ENCODE measurements at places on chromosomes 5 and 9.

GRCh38 chr5:145077028-145077427 is 758.1 kb downstream of the PRELID2 start:
- no peak for DNase-seq

DNA sequence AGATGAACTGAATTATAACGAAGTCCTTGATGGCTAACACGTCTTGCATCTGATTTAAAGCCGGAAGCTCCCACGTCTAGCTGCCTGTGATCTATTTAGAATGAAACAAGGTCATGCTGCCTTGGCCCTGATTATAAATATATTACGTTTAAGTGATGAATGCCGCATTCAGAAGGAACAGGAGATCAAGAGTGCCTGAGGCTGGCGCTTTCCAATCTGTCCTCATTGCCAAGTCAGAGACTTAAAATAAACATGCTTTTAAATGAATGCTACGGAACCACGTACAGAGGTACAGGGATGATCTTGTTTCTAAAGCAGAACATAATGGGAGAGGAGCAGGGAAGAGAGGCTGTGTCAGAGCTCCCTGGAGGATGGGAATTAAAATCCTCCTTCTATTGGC is 292.8 kb downstream of the TLE1 start:
- DNase-seq: no peak

- DNase-seq: no peak
These were observed 19.8 kb downstream of the NIPAL4 start for GRCh38 chr5:157479612-157480510.

DNA sequence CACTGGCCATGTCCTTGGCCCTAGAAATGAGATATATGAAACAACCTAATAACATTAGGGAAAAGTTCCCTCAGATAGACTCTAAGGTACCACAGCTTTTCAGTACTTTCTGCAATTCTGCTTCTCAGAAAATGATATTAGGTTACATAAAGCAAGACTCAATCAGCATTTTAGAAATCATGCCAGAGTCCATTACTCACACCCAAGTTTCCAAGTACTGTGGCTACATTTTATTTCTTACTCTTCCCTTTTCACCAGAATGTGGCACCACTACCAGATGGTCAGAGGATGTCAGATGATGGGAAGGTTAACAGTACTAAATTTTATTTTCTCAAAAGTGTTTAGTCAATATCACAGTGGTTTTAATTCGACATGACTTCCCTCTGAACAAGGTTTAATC is 217.2 kb downstream of the MLLT3 start:
- DNase-seq: no peak

DNA sequence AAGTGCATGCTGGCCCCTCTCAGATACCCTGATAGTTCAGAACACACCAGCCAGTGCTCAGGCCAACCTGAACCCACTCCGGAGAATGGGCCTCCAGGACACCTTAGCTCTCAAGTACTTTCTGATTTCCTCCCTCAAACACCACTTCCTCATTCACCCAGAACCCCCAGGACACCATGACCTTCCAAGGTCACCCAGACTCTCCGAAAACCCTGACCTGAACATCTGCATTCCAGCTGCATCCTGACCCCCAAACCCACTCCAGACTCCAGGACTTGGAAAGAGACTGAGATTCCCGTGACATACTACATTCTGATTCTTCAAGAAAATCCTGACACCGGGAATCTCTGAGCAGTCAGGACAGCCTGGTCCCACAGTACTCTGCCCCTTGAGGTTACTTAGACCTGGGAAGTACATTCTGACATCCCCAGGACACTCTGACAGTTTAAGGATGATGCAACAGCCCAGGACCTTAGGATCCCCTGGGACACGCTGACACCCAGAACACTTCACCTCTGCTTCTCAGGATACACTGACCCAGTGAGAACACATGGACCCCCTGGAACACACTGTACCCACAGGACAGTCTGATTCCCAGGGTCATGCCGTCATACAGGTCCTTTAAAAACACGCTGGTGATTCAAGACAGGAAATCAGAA is 747 bp upstream of the PROP1 start:
- no peak for DNase-seq

DNA sequence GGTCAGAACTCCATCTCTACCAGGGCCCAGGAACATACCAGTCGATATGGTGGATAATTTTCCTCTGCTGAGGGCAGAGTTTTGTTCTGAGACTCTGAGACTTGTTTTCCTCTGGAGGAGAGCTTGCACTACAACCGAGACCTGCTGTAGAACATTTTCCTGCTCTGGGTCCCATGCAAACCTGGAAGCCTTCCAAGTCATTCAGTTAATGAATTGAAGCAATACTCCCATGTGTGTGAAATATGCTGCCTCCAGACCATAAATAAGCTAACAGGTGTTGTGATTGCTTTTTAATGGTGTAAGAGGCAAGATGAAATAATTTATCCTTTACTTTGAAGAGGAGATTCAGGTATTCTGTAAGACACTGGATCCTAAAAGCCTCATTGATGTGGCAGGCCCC is 372.8 kb downstream of the TMEM167A start:
- DNase-seq: no peak

GRCh38 chr9:95049761-95050160 is 267.7 kb downstream of the FANCC start:
- DNase-seq: no peak

GRCh38 chr9:3001311-3001710 is 157.4 kb upstream of the PUM3 start:
- no peak for DNase-seq

DNA sequence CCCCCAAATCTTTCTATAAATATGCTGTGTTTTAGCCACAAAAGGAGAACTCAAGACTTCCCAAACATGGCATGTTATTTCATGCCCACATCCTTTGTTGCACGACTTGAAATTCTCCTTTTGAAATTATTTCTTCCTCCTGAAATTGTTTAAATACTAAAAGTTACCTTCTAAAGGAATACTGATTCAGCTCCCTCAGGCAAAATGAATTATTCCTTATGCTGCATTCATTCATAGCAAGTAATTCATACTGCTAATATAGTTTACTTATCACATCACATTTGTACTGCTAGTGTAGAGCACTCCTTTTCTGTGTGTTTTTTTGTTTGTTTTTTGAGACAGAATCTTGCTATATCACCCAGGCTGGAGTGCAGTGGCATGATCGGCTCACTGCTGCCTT is 45.7 kb downstream of the BHMT start:
- no peak for DNase-seq

- DNase-seq: no peak
These were observed 859 bp downstream of the RETREG1 start for GRCh38 chr5:16615741-16616535.

DNA sequence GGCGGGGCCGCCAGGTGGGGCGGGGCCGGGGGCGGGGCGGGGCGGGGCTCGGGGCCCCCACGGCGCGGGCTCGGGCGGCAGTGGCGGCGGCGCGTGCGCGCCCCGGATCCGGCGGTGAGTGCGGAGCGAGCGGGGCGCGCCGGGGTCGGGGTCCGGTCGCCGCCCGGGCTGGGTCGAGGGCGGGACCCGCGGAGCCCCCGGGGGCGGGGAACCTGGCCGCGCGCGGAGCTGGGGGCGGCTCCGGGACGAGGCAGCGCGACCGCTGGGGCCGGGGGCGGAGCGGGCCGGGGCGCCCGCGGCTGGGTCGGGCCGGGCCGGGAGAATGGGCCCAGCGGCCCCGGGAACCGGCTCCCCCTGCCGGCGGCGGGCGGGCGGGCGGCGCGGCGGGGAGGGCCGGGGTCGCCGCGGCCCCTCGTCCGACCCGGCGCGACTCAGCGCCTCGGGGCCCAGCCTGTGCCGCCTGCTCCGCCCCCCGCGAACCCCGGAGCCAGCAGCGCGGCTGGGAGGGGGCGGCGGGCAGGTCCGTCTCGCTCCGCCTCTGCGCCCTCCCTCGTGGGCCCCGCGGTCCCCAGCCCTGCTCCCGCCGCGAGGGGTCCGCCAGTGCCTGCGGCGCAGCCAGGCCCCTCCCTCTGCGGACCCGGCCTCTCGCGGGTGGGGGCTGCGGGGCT is 3.1 kb downstream of the EGFL7 start:
- DNase-seq: no peak

DNA sequence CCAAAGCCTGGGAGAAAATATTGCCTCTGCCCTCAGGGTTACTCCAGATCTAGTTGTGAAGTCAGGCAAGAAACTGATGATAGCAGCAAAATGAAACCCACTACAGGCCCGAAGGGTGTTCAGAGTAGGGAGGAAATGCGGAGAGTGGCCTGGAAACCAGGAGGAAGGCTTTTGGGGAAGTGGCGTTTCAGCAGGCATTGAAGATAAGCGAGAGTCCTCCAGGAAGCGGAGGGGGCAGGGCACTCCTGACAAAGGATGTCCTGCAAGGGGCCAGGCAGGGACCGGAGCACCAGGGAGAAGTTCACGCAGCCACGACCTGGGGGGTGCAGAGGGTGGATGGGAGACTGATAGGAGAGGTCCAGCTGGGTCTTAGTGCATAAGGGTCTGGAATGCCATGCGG is 7.8 kb upstream of the FOXI1 start:
- no peak for DNase-seq

DNA sequence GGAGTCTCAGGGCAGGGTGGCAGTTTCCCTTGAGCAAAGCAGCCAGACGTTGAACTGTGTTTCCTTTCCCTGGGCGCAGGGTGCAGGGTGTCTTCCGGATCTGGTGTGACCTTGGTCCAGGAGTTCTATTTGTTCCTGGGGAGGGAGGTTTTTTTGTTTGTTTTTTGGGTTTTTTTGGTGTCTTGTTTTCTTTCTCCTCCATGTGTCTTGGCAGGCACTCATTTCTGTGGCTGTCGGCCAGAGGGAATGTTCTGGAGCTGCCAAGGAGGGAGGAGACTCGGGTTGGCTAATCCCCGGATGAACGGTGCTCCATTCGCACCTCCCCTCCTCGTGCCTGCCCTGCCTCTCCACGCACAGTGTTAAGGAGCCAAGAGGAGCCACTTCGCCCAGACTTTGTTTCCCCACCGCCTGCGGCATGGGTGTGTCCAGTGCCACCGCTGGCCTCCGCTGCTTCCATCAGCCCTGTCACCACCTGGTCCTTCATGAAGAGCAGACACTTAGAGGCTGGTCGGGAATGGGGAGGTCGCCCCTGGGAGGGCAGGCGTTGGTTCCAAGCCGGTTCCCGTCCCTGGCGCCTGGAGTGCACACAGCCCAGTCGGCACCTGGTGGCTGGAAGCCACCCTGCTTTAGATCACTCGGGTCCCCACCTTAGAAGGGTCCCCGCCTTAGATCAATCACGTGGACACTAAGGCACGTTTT is 3.5 kb upstream of the PHYHD1 start:
- no peak for DNase-seq

DNA sequence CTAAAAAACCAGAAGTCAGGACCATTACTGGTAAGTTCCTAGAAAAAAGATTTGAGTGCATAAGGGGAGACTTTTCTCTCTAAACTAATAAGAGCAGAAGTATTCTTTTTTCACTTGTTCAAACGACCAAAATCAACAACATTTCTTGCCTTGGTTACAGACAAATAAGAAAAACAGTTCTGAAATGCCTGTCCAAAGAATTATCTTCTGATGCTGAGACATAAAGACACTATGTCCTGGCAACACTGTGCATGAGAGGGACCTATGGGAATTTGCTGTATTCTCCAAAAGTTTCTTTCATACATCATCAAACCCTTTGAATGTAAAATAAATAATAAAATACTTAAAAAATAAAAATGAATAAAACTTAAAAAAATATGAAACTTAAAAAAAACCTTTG is 50.4 kb downstream of the ZNF474 start:
- no peak for DNase-seq

GRCh38 chr9:137148661-137149060 is 9.7 kb downstream of the GRIN1 start:
- DNase-seq: no peak

DNA sequence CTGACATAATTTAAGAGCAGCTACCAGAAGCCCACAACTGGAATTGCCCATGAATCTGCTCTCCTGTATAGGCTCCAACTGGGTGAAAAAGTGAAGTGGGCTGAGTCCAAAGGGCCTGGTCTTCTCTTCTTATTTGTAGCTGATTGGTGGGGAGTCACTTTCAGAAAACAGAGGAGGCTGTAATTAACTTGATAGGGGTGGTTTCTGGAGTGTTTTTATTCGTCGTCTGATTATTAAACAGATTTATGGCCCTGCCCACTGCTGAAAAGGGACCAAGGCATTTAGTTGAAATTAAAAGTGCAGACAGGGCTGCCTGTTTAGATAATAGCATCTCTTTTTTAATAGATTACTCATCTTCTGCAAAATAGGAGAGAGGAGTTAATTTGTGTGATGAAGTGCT is 81.0 kb upstream of the SAP30L start:
- DNase-seq: no peak

GRCh38 chr5:41156739-41157138 is 56.6 kb downstream of the C6 start:
- DNase-seq: no peak

DNA sequence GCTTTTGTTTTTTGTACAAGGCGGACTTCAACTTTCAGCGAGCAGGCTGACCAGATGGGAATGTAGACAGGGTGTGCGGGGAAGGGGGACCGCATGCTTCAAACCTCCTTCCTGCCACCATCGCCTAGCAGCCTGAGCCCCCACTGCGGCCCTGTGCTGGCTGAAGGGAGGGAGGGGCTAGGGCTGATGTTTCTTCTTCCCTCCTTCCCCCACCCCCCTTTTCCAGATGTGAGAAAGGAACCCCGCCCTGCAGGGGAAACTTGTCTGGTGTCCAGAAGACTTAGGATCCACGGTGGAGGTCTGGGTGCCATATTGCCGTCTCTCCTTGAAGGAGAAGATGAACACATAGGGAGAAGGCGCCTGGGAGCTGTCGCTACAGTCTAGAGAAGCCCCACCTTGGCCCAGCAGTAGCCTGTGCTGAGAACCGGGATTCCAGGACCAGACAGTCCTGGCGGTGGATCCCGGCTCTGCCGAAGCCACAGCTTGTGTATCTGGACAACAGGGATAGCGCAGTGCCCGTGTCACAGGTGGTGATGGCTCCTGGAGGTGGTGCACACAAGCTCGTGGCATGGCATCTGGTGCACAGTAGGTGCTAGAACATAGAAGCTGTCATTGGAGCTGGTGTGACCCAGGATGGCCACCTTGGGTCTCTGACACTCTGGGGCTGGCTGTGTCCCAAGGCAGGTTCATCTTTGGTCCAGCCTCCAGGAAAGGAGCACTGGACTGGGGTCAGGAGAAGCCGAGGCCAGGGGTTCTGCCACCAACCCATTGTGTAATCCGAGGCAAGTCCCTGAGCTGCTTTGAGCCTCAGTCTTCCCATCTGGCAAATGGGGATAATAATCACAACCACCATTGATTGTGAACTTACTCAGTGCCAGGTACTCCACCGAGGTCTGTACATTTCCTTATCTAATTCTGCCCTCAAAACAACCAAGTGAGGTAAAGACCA is 205.6 kb downstream of the C9orf50 start:
- DNase-seq: no peak
